ENCODE measurements at places on chromosomes 5 and 9.
A peak's percentile ranks its signal among the peaks of the same experiment; 100 is the strongest.

- DNase-seq, result no peak
Measured at GRCh38 chr5:101431201-101431600, 528.1 kb upstream of the ST8SIA4 start.

GRCh38 chr5:160477266-160477970 lies 55.8 kb downstream of the PTTG1 start:
- no peak for DNase-seq

DNA sequence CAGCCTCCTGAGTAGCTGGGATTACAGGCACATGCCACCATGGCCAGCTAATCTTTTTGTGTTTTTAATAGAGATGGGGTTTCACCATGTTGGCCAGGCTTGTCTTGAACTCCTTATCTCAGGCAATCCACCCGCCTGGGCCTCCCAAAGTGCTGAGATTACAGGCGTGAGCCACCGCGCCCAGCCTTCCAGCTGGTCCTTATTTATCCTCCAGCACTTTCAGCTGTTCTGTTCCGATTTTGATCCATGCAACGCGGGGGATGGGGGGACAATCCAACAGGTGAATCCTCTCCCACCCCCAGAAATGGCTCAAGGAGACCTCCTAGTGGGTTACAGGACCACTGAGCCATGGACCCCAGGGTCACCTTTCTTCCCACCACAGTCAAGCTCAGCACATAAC lies 14.7 kb upstream of the CDKN2AIPNL start:
- peak; percentile 58 for DNase-seq

- no peak for DNase-seq
Measured at GRCh38 chr5:111422245-111422644, 90.1 kb downstream of the STARD4 start.

- DNase-seq, result no peak
Measured at GRCh38 chr5:130616161-130616560, 548.9 kb downstream of the HINT1 start.
